G401 (cell line): ENCODE measurements at places on chromosomes 6 and 20. TPM values are rescaled to one million over a fixed set of nuclear protein-coding genes. Genes with fewer than 3 reads are reported as not detected.

ADGRF1 gene
- total RNA-seq = not detected in 2 replicates

CALHM6 gene
- total RNA-seq = 0.74 TPM in 1 of 2 replicates, not detected in the other

CRISP3 gene
- not detected in 2 replicates for total RNA-seq

BTNL2 gene
- total RNA-seq = not detected in 2 replicates

DNA sequence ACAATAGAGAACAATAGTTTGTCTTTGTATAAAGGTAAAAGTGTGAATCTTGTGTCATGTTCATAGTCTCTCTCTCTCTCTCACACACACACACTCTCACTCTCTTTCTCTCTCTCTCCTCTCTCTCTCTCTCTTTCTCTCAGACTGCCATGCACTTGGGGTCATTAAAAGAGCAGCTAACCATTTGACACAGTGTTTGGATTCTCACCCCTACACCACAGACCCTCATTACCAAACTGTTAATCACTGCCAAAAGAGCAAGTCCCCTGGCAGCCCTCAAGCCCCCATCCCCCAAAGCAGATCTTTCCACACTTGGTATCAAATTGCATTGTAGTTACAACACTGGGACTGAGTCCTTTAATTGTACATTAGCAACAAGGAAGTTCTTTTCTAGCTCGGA lies 305.8 kb upstream of the RSPO3 start:
- DNase-seq = no peak

GRCh38 chr6:80340280-80340679 lies 233.8 kb downstream of the BCKDHB start:
- no peak for DNase-seq

DNA sequence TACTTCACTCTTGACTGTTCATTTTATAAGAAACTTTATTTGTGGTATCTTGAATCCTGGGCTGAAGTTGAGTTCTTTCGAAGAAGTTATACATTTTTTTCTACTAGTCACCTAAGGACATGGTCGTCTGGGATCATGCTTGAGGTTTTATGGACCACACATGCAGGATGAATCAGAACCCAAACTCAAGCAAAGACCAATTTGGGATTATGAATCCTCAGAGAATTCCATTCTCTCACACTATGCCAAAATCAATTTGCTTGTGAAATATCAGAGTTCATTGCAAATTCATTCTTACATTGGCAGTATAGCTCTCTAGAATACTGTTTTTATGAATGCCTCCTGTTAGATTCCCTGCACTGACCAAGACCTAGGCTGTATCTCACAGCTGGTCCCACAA lies 114.3 kb upstream of the HDAC2 start:
- no peak for DNase-seq

DNA sequence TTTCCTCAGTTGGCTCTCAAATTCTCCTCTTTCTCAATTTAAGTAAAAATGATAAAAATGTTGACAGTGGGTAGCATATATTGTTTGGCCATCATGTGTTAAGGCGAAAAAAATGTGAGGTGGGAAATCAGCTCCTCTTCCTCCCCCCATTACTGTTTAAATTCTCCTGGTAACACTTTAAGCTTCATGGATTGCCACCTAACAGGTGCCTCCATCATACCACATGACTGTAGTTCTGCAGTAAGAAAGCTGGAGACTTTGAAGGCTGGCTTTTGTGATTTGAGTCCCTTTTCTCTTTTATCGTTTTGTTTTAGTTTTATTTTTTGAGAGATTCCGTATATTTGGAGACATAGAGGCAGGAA lies 1.2 kb downstream of the ZFAND3 start:
- peak; percentile 46 for DNase-seq

GRCh38 chr6:89787660-89788328 lies 31.8 kb downstream of the MDN1 start:
- no peak for DNase-seq

DNA sequence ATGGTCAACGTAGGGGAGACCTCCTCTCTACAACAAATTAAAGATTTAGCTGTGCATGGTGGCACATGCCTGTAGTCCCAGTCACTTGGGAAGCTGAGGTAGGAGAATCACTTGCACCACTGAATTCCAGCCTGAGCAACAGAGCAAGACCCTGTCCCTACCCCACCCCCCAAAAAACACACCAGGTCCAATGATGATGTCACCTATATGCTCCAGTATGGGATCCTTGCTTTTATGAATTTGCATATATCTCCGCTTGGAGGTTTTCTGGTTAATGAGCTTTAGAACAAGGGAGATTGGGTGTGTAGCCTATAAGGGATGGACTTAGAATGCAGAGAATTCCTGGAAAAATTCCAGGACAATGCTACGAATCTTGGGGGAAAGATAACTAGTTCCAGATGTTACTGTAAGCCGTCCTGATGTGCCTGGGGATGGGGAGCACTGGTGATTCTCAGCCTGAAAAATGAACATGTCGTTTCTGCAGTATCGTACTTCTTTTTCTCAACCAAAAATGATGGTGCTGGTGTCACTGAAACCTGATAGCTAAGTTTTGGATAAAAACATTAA lies 61.1 kb downstream of the ZBTB2 start:
- DNase-seq = no peak

DNA sequence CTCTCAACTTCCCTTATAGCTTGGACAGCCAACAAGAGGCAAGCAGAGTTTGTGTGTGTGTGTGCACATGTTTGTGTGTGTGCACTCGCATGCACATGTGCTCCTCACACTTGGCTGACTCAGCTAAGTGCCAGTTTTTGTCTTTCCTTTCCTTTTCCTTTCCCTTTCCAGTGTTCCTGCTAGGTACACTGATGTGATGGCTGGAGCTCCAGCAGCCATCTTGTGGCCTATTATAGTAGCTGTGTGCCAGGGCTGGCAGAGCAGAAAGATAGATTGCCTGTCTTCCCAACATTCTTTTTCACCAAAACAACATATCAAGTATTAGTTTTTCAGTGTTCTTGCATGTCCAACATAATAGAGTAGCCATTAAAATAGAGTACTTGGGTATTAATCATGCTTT lies 79.5 kb downstream of the AK9 start:
- no peak for DNase-seq

DNA sequence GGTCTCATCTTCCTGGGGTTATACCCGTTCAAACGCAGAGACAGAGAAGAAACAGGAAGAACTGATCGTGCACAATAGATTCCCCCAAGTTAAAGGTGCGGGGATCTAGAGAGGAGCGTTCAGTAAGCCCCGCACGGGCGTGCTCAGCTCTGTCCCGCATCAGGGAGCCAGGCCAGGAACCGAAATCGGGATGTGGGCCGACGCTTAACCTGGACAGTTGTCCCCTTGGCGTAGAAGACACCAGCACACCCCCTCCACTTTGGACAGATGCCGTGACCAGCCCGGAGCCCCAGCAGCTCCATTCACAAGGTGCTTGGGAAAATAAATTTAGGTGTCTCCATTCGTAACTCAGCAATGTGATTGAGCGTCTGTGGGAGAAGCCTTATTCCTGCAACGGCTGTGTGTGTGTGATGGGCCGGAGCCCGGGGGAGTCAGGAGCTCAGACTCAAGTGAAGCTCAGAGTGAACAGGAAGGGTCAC lies 24.0 kb upstream of the GATA5 start:
- DNase-seq = no peak

GRCh38 chr6:44304282-44305199 lies 8.6 kb downstream of the AARS2 start:
- DNase-seq = peak; percentile 71

- DNase-seq = no peak
Observed at GRCh38 chr6:11482616-11483015, 54.9 kb upstream of the TMEM170B start.

DNA sequence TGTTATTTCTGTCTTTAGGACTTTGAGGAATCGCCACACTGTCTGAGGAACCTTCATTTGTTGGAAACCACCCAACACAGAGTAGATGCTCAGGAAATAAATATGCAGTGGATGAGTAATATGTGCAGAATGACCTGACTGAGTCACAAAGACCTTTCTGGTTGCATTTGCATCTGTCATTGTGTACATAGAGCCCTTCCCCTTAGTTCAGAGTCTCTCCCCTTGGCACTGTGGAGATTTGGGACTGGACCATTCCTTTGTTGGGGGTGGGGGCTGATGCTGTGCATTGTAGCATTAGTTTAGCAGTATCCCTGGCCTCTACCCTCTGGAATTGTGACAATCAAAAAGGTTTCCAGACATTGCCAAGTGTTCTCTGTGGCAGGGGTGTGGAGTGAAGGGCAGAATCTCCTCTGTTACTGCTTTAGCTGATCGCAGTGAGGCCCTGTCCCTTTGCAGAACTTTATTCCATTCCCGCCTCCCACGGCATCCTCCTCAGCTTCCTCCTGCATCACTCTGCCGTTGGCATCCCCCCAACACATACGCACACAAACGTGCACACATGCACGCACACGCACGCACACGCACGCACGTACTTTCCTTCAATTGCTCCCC lies 64.5 kb downstream of the EYA2 start:
- no peak for DNase-seq
